T-helper 1 cell (primary cell): ENCODE measurements at places on chromosomes 7 and 10.

- DNase-seq: no peak
Measured at GRCh38 chr7:149433124-149433523, 27.7 kb downstream of the ZNF777 start.

DNA sequence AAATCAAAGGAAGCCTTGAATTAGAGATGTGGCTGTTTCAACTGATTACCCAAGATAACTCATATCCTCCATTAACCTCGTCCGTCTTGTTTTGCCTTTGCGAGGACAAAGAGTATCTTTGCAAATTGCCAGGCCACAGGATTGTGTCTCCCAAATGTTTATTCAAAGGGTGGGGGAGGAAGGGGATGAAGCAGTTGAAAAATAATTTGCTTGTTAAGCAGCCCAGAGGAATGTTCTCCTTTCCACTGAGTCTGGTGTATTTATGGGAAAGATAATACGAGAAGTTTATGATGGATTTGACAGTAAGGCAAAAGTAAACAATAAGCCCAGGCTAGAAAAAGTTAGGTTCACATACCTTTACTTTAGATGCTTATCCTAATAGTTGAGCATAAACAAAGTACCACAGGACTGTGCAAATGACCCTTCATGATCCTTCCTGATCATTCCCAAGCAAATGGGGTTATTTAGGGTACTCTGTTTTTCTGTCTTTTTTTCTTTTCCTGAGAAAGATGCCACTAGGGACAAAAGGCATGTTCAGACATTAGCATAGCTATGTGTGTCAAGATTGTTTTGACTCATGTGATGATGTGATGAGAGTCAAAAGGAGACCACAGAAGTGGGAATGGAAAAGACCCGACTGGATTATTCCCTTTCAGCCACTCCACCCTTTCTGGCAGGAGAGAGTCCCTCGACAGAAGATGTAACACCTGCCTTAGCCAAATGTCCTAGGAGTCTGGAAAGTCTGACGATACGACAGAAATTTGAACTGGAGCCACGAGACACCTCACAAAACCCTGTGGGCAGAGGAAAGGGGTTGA, 243.0 kb upstream of the GLI3 start:
- no peak for DNase-seq

DNA sequence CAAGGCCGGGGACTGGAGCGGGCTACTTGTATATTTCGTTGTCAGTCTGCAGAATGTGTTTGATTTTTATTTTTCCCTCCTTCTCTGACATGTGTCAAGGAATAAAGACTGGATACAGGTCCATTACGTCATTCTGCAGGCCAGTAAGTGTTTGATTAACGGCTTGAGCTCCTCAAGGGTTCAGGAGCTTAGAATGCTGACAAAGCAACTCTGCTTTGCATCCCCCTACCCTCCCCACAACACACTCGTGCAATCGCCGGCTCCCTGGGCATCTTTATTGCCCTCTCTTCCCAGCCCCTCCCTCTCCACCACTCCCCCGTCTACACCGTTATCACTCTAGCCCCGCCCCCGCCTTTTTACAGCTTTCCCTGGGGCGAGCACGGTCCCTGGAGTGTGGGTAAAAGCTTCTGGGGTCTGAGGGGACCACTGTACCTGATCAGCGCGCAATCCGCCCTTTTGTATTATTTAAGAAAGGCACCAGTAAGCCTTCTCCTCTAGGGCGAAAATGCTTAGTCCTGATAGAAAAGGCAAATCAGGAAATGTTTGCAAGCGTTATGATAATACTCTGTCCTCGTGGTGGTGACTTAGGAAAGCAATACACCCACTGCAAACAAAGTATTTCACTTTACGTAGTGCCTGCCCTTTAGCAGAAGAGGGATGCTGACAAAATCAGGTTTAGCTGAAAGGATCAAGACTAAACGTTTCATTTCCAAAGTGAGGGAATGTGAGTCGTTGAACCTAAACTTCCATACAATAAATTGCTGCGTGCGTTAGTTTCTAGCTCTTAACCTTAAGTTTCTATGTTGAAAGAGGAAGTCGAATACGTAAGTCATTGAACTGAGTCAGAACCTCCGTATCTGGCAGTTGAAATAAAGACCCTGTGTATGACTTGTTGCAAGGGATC, 1.4 kb upstream of the CREB5 start:
- no peak for DNase-seq

DNA sequence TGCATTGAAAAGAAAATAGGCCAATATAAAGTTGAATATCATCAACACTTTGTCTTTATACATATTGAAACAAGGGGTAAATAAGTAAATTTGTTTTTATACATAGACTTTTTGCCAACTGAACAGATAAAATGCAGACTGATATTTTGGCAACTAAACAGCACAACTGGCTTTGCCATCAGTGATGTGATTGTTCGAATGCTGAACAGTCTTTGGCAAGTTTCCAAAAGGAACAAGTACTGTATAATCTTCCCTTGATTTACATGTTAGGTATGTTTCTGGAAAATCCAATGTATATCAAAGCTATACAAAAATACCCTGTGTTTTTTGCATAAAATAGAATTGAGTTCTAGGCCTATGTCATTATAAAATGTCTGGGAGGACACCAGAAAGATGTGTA, 18.2 kb upstream of the ANKRD1 start:
- no peak for DNase-seq

GRCh38 chr7:101884671-101885596, 67.5 kb downstream of the CUX1 start:
- no peak for DNase-seq

DNA sequence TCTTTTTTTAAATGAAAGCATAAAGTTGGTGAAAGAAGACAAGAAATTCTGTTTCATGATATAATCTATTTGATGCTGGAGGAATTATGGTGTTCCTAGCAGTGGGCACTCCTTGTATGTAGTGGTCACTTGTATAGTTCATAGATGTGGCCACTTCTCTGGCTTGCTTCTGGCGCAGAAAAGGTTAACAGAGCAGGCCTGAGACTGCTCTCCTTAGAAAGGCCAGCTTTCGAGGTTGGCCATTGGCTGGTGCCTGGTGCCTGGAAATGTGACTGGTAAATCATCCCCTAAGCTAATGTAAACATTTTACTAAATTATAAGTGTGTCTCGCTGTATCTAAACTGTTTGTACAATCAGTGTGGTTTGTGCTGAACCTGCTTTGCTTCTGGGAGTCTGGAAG, 276.1 kb downstream of the PHTF2 start:
- DNase-seq: no peak

DNA sequence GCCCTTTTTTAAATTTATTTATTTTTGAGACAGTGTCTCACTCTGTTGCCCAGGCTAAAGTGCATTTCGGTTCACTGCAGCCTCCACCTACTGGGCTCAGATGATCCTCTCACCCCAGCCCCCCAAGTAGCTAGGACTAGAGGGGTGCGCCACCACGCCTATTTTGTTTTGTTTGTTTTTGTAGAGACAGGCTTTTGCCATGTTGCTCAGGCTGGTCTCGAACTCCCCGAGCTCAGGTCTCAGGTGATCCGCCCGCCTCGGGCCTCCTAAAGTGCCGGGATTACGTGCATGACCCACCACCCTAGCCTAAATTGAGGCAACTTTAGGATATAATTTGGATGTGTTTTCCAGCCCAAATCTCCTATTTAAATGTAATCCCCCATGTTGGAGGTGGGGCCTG, 805 bp downstream of the ZNF736 start:
- DNase-seq: no peak

- DNase-seq: peak; percentile 16
Measured at GRCh38 chr10:5317547-5318107, 47.1 kb upstream of the UCN3 start.
